Stimulated activated CD4-positive, alpha-beta T cell treated with anti-CD3 and anti-CD28 coated beads, Interleukin-1b, Interleukin-23, amount 100 ng/mL, for 1 hour (primary cell): ENCODE measurements at places on chromosomes 2 and 18.

GRCh38 chr18:37538526-37539205 lies 26.9 kb downstream of the CELF4 start:
- DNase-seq, result no peak

DNA sequence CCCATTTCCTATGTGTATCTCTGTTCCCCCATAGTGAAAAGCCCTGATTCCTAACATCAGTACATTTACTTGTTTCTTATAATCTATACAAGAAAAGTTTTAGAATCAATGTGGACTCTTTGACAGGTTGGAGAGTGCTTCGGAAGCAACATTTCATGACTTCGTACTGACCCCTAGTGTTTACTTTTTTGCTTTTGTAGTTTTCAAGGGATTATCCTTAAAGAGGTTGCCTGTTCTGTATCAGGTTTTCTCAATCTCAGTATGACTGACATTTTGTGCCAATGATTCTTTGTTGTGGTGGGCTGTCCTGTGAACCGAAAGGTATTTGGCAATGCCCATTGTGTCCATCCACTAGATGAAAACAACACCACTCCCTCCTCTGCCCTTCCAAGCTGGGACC lies 43.3 kb upstream of the SERPINB2 start:
- DNase-seq, result no peak

GRCh38 chr2:16559278-16560067 lies 106.2 kb downstream of the CYRIA start:
- no peak for DNase-seq

- DNase-seq, result no peak
Measured at GRCh38 chr18:22975508-22975907, 42.4 kb downstream of the RBBP8 start.

DNA sequence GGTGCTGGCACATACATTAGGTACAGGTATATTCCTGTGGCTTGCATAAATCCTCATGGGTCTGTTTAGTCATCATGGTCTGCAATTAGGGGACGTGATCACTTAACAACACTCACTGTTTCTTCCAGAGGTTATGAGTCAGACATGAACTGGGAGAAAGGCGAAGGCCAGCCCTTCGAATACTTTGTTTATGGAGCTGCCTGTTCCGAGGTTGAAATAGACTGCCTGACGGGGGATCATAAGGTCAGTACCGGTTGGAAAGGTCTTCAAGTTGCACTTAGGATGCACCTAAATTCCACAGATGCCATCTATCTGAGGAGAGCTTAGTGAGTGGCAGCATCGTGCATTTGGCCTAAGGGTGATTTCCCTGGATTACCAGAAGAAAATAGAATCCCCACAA lies 76.9 kb downstream of the AOX1 start:
- no peak for DNase-seq

GRCh38 chr2:221674446-221674845 lies 102.3 kb upstream of the EPHA4 start:
- no peak for DNase-seq

GRCh38 chr18:78543201-78543725 lies 436.4 kb upstream of the SALL3 start:
- DNase-seq, result no peak

DNA sequence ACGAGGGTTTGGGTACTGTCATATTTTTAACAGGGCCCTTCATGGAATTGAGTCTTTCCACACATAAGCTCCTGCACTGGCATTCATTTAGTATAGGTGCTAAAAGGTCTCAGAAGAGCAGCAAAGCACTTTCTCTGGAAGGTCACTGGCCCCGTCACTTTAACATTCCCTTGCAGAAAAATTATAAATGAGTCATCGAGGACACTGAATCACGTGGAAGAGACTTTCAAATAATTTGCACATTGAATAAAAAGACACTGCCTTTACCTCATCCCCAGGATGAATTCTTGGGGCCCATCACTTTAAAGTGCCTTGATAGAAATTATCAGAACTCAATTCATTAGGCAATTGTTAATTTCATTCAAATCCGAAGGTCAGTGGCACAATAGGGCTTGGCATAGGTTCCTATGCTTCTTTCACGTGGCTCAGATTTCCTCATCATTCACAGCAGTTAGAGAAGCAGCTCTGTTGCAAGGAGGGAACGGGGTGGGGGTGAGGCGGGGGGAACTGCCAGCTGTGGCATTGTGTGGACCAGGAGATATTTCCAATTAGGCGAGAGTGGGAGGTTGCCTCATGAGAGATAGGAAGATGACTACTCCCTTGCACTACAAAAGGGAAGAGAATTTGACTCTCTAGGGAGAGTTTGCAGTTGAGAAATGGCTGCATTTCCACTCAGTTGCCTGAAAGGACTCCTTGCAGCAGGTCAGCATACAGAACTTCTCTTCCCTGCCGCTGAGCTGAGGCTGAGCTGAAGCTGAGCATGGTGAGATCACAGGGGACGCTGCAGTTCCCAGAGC lies 86.3 kb upstream of the NPAS2 start:
- DNase-seq, result no peak

DNA sequence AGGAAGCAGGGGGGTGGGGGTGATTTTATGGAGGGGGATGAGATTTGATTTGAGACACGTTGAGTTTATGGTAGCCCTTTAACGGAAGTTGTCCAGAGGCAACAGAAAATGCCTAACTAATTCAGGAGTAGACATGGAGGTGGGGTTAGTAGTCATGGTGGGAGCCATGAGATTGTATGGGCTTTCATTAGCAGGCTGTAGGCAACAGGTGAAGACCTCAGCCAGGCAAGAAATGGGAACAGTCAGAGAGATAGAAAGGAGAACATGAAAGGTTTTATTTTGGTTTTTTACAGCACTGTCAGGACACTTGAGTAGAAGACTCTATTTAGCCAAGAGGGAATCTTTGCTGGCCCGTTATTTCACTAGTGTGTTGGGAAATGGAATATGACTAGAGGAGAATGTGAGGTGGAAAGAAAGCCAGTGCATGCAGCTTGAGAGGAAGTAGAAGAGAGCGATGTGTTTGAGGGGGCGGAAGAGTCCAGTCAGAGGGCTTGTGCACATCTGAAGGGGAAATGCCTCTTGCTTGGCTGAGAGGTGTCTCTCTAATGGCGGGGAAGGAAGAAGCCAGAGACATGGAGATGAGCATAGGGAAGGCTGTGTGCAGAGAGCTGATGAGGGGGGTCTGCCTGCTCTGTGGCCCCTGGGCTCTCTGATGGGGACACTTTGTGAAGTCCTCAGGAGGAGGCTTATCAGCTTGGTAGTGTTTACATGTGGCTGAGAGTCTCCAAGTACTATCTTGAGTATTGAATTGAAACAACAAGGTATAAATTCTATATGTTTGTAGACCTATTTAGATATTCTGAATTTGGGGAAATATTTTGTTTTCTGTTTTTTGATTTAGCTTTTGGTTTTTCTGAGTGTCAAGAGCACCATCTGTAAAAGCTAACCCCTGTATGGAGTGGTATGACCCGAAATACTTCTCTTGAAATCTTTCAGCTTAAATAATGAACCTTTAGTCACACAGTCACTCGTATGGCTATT lies 66.9 kb upstream of the ITM2C start:
- no peak for DNase-seq

DNA sequence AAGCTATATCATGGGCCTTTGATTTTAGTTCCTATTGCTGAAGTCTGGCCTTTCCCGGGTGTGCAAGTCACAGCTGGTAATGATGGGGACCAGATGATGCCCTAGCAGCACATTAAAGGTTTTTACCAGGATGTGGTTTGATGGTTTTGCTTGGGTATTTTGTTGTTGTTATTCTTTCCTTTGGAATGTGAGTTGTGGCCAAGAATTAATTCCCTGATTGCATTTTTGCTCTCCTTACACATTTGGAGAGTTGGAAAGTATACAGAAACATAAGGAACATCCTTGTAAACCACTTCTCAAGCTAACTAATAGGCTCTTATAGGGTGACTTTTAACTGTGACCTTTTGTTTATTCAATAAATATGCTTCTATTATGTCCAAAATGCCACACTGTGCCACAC lies 154.1 kb upstream of the MMADHC start:
- no peak for DNase-seq

DNA sequence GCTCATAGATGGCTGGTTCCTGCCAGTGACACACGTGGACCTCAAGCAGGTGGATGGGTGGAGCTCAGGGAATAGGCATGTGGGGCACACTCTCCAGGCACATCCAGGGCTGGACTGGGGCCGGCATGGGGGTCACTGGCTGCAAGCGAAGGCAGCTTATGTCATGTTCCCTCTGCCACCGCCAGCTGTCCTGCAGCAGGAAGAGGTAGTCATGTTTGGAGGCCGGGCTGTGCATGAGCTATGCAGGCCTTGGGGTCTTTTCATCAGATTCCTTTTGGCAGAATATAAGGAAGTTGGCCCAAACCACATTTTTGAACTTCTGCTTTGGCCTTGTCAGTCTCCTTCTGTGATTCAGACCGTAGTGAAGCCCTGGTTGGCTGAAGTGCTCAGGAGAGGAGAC lies 61.5 kb downstream of the AGAP1 start:
- no peak for DNase-seq

DNA sequence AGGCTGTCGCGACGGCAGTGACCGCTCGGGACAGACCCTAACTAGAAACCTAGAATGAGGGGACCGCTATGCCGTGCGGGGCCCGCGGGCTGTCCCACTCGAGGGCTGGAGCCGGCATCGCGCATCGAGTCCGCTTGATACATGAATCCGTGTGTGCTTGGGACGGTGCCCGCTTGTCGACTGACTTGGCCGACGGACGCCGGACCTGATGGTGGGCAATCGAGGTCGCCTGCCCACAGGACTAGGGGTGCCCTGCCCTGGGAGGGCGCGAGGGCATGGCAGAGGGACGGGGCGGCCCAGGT lies 749 bp upstream of the PTMA start:
- DNase-seq, result no peak

DNA sequence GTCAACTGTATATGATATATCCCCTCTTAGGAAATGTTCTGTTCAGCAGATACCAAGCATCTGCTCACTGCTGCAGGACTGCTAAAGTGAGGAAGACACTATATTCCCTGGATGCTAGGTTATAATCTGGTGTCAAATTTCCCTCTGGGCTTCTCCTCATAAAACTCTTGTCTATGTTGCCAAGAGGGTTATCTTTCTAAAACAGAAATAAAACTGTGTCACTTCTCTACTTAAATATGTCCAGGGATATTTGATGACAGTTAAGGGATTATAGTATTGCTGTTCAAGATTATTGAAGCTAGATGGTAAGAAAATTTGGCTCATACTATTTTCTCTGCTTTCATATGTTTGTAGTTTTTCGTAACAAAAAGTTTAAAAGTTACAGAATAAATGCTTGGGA lies 30.5 kb upstream of the SNRNP27 start:
- no peak for DNase-seq

- DNase-seq, result no peak
Measured at GRCh38 chr2:121902171-121902591, 146.7 kb downstream of the TSN start.

- no peak for DNase-seq
Measured at GRCh38 chr2:237282568-237283128, 131.3 kb downstream of the COL6A3 start.

DNA sequence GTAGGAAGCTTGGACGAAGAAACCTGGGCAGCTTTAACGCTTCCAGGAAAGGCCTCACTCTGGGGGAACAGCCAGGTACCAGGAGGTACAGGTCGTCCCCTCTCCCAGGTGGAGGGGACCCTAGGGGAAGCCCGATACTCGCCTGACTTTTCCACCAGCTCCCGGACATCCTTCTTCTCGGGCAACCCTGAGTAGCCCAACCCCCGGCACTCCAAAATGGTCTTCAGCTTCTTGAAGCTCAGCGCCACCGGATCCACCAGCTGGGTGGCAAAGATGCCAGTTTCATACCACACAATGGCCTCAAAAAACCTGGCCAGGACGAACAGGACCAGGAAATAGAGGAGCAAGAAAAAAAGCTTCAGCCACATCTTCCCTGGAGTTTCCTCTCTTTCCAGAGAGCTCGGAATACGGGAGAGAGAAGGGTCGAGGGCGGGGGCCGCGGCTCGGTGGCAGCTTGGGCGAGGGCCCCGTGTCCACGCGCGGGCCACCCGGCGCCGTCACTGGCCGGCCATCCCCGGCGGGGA lies 1.1 kb downstream of the RNF103 start:
- no peak for DNase-seq

DNA sequence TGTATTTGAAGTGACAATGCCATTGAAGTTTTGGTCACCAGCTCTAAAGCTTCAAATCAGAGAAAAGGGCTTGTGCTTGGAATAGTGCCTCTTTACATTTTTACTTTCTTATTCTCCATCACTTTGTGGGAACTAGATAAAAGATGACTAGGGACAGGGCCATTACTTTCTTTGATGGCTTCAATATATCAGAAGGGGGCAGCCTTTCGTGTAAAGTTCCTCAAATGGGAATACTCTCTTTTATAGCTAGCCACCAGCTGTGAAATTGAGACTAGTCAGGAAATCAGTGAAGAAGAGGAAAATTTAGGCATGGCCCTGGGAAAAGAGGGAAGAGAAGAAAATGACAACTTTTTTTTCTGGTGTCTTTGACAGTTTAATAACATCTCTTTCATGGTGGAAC lies 242.5 kb downstream of the DCC start:
- DNase-seq, result no peak

- DNase-seq, result no peak
Measured at GRCh38 chr2:18379870-18380269, 180.6 kb downstream of the RDH14 start.

DNA sequence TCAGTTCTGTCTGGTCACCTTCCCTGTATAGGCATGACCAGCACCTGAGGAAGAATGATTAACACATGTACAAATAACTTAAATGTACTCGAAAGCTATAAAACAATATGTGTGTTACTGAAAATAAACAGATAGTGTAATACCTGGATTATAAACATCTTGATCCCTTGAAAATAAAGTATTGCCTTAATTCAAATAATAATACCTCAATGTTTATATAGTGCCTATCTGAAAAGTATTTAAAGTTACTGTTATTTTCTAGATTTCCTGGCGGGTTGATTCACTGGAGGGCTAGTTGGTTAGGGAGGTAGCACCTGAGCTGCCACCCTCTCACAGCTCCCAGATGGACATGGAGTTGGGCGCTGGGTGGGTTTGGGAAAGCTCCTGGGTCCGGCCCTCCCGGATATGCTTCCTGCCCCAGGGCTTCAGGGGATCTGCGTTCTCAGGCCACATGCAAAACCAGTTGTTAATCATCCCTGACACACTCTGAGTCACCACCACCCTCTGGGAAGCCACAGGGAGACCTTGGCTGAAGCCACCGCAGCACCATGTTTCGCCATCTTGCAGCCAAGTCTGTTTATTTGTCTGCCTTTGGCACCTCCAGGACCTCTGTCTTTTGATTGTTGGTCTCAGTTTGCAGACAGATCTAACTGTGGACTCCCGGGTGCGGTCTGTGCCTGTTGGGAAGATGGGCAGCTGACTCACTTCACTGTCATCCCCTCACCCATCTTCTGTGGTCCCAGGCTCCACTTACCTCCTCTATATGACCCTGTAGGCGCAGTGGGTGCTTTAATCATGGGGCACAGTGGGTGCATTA lies 35.3 kb downstream of the RAB31 start:
- no peak for DNase-seq

- no peak for DNase-seq
Measured at GRCh38 chr18:74722237-74722636, 124.6 kb downstream of the ZNF407 start.

- DNase-seq, result no peak
Measured at GRCh38 chr2:192148620-192149321, 46.0 kb downstream of the TMEFF2 start.

GRCh38 chr2:134224005-134224404 lies 29.9 kb upstream of the MGAT5 start:
- DNase-seq, result no peak

- DNase-seq, result no peak
Measured at GRCh38 chr2:58686776-58687175, 445.7 kb upstream of the FANCL start.
